GM04503 (cell line): ENCODE measurements at places on chromosomes 2 and 18.

DNA sequence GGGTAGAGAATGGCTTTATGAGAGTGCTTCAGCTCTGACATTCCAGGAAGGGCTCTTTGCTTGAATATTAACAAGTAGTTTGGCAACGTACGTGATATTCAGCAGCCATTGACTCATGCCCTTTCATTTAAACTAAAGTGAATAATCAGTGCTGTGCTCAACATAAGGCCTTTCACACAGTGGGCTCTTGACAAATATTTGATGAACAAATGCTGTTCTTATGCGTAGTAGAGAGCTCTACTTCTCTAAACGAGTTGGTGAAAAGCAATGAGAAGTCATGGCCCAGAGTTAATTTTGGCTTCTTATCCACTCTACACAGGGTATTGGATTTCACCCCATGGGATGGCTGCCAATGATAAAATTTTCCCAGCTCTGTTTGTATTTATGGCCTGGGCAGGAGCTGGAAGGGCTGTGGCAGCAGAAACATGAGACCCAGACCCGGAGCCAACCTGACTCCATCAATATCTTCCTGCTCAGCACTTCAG lies 338.9 kb downstream of the CCDC85A start:
- DNase-seq, result no peak

GRCh38 chr2:138503652-138504051 lies 2.1 kb downstream of the SPOPL start:
- DNase-seq, result no peak

- DNase-seq, result peak; percentile 39
Measured at GRCh38 chr2:180823546-180824141, 156.8 kb upstream of the UBE2E3 start.

DNA sequence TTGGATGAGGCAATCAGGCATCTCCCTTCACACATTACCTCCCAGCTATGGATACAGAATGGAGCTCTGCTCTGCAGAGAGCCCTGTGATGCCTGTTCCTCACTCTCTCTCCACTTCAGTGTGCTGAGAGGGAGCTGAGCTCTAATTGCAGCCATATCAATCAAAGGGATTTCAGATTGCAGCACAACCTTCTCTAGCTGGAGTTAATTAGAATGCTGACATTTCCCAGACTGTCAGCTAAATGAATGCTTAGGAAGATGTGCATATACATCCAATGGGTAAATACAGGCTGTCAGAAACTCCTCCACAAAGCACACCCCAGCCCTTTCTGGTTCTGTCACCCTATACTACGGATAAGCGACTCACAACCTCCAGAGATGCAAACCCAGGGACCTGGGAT lies 402.6 kb downstream of the EIPR1 start:
- DNase-seq, result no peak

DNA sequence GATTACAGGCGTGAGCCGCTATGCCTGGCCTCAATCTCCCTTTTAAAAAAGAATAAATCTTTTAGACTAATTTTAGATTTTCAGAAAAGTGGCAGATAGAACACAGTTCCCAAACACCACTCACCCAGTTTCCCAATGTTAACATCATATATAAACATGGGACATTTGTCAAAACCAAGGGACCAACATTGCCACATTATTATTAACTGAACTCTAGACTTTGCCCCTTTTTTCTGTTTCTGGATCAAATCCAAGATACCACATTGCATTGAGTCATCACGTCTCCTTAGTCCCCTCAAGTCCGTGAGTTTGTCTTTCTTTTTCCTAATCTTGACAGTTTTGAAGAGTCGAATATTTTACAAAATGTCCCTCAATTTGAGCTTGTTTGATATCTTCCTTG lies 2.4 kb downstream of the C2orf42 start:
- no peak for DNase-seq

DNA sequence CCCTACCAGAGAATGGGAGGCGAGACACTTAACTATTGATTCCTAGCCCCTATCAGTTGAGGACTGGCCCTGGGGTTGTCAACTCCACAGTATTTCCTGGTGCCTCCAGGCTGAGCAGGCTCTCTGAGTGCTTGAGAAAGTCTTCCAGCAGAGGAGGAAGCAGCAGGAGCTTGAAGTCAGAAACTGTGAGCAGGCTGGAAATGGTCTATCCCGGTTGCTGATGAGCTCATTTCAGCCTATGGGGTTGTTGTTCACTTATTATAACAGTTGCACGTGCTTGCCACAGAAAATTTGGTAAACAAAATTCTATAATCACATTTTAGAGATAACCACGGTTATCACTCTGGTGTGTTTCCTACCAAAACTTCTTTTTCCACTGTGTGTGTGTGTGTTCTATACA lies 254.7 kb upstream of the THUMPD2 start:
- no peak for DNase-seq

DNA sequence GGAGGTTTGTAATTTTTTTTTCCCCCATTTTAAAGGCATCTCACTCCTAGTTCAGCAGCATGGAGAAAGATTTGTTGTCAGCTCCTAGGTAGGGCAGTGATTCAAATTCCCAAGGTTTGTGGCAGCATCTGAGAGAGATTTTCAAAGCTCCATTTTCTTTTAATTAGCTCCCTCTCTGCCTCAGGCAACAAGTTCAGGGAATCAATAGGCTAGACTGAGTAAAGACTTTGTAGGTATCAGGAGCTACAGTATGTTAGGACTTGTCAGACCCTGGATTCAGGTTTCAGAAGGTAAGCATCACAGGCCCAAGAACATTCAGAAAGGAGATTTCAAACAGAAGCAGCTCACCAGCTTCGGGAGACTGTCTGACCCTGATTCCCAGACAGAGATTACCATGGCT lies 273.3 kb upstream of the ERBB4 start:
- DNase-seq, result no peak

- peak; percentile 57 for DNase-seq
Measured at GRCh38 chr18:59606193-59607077, 90.8 kb downstream of the CCBE1 start.

DNA sequence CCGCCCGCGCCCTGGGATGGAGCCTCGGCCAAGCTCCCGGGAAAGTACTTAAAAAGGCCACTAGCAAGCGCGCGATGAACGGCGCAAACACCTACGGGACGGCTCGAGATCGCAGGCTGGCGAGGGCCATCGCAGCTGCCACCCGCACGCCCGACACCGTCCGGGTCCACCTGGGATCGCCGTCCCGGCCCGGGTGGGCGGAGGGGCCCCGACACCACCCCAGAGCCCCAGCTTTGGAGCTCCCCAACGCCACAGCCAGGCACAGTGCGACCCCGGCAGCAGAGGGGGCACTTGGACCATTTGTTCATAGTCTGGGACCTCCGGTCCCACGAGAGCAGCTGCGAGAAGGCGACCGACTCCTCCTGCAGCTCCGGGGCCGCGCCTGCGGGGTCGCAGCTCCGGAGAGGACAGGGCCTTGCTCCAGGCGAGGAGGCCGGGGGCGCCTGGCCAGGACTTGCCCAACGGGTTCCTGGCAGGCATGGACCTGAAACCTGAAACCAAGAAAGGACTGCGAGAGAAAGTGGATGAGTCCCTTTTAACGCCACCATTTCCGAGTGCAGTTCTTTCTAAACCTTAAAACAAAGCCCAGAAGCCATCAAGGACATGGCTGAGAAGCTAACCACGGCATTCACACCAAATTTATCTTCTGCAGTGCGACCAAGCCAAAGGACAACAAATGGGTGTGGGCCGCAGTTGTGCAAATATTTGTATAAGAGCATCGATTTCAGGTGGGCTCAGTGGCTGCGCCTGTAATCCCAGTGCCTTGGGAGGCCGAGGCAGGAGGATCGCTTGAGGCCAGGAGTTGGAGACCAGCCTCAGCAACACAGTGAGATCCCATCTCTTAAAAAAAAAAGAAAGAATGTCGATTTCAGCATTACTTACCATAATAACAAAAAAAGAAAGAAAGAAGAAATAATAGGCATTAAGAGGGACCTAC lies 54.0 kb upstream of the IMP4 start:
- no peak for DNase-seq

- DNase-seq, result no peak
Measured at GRCh38 chr18:456361-457139, 44.0 kb downstream of the COLEC12 start.

DNA sequence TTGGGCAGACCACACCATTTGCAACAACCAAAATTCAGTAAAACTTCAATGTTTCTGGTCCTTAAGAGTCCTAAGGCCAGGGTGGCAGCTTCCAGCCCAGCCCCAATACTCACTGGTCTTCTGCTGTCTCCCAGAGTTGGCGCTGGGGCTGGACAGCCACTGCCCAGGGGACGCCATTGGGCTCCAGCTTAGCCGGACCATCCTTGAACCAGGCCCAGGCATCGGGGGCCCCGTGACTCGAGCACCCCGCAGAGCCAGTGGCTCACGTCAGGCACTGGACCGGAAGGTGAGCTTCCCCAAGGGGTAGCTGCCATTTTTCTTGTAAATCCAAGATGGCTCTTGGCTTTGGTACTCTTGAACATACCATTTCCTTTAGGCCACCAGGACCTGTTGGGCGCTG lies 21.8 kb downstream of the SNED1 start:
- no peak for DNase-seq

- no peak for DNase-seq
Measured at GRCh38 chr18:13362607-13363006, 144.0 kb downstream of the LDLRAD4 start.

DNA sequence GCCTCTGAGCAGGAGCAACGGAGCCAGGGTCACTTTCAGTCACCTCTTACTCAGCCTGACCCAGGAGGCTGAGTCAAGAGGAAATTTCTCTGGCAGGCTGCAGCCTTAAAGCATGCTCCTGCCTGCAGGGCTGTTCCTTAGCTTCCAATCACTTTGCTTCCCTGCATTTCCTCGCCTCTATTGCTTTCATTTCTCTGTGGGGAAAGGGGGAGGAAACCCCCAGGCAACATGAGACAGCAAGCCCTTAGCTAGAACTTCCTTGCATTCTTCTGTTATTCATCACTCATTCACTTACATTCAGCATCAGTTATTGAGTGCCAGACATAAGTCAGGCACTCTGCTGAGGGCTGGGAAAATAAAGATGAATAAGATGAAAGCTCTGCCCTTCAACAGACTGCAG lies 13.0 kb downstream of the XDH start:
- peak; percentile 95 for DNase-seq

DNA sequence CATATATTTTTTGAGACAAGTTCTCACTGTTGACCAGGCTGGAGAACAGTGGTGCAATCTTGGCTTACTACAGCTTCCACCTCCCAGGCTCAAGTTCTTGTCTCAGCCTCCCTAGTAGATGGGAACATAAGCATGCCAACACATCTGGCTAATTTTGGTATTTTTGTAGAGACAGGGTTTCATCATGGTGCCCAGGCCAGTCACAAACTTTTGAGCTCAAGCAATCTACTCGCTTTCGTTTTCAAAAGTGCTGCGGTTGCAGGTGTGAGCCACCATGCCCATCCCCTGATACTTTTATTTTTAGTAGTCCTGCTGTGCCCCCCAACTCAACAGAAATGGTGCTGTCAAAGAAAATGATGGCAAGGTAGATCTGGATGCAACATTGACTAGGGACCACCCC lies 1127.3 kb downstream of the SUCLG1 start:
- DNase-seq, result no peak

- no peak for DNase-seq
Measured at GRCh38 chr18:11578799-11579198, 30.6 kb upstream of the SLC35G4 start.

GRCh38 chr2:201674794-201675193 lies 23.6 kb downstream of the MPP4 start:
- no peak for DNase-seq

DNA sequence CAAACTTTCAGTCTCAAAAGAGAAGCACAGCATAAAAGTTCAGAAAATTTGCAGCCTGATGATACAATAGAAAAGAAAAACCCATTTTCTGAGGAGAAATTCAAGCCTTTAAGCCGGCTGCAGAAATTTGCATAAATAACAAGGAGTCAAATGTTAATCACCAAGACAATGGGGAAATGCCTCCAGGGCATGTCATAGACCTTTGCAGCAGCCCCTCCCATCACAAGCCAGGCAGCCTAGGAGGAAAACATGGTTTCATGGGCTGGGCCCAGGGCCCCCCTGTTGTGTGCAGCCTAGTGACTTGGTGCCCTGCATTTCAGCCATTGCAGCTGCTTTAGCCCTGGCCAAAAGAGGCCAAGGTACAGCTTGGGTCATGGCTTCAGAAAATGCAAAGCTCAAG lies 54.1 kb upstream of the CAVIN2 start:
- no peak for DNase-seq

DNA sequence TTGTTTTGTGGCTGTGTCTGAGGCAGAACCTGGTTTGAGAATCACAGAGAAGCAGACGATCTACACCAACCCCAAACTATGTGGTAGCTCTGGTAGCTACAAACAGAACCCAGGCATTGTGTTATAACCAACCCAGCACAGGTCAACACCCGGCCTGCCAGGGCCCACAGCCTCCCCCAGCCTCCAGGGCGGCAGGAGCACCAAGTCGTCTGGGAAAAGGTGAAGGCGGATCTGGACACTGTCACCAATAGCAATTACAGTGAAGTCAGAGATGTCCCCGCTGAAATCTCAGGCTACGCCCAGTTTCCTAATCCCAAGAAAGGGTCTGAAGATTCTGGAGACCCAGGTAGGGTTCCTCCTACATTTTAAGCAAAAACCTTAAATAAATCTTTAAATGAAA lies 3.6 kb downstream of the HJURP start:
- DNase-seq, result no peak

- no peak for DNase-seq
Measured at GRCh38 chr18:55251254-55251971, 292.2 kb upstream of the CCDC68 start.
